T1000 (cell line): ENCODE measurements at places on chromosomes 11 and 22.
A peak's percentile ranks its signal among the peaks of the same experiment; 100 is the strongest.

- DNase-seq: no peak
Observed at GRCh38 chr22:20392983-20393704, 807 bp upstream of the ZNF74 start.

DNA sequence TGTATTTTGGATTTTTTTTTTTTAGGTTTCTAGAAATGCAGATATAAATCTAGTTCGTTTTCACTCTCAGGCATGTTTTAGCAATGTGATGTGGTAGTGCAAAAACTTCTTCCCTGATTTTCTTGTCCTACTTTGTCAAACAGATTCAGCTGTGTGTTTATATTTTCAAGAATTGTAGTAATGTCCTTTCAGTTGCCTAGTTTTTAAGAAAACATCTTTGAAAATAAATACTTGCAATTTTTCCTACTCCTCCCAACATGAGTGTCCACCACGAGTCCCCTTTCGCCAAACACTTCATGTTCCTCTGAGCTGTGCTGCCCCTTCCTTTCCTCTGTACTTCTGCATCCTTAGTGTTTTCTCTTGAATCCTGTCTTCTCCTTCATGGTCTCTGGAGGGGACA, 686.9 kb downstream of the NTM start:
- no peak for DNase-seq

GRCh38 chr22:29330753-29331152, 15.3 kb upstream of the RASL10A start:
- no peak for DNase-seq

DNA sequence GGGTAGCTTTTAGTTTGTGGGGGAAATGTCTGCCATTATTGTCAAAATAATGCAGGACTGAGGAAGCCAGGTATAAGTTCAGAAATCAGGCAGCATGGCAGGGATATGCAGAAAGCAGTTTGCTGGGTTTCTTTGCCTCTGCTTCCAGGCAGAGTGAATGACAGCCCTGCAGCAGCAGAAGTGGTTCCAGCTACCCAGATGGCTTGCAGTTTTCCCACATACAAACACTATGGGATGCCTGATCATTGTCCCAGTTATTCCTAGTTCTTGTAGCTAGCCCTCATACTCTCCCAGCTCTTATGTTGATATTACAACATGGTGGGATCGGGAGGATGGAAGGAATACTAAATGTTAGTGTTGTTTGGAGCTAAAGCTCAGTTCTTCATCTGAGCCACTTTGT, 2.8 kb upstream of the DIXDC1 start:
- DNase-seq: no peak

DNA sequence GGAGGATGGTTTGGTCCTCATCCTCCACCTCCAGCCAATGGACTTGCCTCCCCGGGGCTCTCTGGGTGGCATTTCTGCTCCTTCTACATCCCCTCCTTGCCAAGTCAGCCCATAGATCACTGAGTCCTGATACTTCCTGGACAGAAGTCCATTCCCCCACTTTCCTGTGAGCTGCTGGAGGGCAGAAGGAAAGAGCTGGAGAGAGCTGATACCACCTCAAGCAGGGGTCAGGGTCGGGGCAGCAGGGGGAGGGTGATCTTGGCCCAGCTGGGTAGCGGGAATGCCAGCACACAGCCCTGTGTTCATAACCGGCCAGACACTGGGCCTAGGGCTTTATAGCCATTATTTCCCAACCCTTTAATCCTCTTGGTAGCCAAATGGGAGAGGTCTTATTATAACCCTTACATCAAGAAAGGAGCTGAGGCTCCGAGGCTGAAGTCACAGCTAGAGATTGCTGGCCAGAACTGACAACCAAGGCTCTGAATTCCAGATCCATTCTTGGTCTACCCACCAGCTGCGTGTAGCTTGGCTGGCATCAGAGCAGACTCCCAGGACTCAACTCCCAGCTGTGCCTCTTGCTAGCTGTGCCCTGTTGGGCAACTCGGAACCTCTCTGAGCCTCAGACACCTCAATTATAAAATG, 39.9 kb downstream of the CD6 start:
- no peak for DNase-seq

DNA sequence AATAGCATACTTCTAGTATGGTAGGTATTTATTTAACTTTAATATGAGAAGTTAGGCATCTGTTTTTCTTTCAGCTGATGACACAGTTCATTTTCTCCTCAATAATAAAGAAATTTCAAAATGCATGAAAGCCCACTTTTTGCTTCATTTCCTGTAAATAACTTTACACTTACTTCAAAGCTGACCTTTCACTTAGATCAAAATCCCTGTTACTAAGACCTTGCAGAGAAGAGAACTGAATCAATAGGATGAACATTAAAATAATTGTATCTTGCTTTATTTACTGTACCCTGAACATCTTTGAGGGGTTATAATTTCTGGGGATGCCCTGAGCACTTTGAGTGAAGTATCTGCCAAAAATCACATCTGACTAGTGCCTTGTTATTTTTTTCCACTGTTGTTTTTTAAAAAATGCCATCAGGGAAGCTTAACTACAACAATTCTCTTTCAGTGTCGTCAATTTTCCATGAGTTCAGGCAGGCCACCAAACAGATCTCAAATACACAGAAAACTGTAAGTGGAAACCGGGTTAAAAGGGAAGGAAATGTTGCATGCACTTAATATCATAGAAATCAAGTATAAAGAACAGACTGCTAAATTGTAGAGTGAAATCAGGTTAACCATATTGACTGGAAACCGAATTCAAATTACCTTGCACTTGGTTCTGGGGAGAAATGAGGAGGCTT, 206.2 kb downstream of the MAML2 start:
- no peak for DNase-seq

DNA sequence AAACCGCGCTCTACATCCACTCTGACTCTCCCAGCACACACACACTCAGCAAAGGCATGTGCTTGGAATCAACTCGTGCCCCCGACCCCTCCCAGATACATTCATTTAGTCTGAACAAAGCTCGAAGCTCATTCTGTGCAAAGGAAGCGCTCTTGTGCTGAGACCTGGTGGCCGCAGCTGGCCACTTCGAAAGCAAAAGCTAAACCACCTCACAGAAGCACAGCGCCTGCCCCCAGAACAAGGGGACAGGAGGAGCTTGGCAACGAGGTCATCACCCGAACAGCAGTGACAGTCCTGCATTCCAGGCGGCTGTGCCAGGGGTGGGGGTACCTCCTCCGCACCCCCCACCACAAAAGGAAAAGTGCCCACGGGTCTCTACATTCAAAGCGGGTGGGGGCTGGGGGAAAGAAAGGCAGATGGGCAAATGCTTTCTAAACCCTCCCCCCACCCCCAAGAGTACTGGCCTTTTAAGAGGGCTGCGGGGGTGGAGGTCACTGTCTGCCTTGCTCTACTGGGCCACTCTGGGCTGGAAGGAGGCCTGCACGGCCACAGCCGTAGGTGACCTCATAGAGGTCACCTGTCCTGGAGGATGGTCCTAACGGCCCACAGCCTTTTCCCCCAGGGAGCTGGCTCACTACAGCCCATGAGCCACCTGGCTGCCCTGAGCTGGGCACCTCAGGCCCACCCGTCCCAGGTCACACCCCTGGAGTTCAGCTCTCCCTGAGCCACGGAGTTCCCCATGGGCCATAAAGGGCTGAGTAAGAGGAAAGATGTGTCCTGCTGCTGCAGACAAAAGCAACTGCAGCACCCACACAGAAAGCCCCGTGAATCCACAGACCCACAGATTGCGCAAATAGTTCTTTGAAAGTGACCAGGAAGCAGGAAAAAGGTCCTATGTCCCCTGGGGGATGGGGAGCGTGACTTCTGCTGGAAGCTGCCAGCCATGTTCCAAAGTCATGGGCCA, 21.3 kb downstream of the CBX7 start:
- DNase-seq: no peak

DNA sequence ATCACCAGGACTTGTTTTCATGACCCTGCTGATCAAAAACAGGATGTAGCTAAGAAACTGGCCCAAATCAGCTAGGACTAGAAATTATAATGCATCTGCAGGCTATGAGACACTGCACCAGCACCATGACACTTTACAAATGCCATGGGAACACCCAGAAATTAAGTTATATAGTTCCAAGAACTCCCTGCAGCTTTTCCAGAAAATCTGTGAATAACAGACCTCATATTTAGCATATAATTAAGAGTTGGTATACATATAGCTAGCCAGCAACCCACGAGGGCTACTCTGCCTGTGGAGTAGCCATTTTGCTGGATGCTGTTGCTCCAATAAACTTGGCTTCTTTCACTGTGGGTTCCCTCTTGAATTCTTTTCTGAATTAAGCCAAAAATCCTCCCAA, 101.0 kb downstream of the PGR start:
- no peak for DNase-seq

DNA sequence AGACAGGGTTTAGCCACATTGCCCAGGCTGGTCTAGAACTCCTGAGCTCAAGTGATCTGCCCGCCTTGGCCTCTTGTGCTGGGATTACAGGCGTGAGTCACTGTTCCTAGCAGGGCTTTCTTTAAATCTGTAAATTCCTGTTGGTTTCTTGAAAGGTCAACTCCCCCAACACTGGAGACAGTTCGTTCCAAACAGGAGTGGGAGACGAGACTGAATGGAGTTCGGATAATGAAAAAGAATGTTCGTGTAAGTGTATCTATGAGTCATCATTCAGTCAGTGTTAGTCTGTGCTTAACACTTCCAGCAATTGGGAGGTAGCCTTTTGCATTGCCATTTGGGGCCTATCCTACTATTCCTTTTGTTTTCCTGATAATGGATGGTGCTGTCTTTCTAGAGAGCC, 10.0 kb upstream of the BACE1-AS start:
- peak; percentile 53 for DNase-seq

GRCh38 chr11:129143335-129143734, 48.8 kb downstream of the ARHGAP32 start:
- peak; percentile 71 for DNase-seq

- DNase-seq: no peak
Observed at GRCh38 chr11:102883141-102883540, 8.4 kb upstream of the MMP12 start.

DNA sequence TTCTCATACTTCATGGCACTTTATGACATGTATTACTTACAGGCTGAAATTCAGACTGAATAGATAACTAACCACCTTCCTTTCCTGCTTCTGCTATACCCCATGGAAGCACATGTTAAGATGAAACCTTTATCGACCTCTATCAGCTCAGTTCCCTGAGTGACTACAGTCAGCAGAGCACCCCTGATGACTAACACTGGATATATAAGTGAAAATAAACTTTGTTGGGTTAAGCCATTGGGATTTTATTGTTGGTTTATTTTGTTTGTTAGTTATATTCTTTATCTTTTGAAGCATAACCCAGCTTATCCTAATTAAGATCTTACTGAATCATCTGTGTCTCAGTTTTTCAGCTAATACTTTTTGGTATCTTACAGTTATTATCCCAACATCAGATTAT, 23.0 kb upstream of the MAML2 start:
- DNase-seq: no peak

GRCh38 chr22:29030618-29031226, 30.9 kb downstream of the C22orf31 start:
- DNase-seq: no peak

DNA sequence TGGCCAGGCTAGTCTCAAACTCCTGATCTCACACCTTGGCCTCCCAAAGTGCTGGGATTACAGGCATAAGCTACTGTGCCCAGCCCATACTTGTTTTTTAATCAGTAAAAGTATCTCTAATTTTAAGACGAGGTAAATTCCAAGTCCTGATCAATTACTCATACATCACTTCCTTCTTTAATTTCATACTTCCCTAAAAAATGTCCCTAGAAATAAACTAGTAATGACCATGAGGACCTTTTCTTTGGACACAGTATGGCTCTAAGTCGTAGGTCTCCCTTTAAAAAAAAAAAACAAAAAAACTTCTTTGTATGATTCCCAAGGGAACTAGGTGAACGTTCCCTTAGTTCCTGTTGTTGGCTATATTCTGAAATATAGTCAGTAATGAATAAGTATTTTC, 29.8 kb downstream of the NUP98 start:
- DNase-seq: no peak

- DNase-seq: no peak
Observed at GRCh38 chr11:36388071-36388470, 92.0 kb downstream of the PRR5L start.

DNA sequence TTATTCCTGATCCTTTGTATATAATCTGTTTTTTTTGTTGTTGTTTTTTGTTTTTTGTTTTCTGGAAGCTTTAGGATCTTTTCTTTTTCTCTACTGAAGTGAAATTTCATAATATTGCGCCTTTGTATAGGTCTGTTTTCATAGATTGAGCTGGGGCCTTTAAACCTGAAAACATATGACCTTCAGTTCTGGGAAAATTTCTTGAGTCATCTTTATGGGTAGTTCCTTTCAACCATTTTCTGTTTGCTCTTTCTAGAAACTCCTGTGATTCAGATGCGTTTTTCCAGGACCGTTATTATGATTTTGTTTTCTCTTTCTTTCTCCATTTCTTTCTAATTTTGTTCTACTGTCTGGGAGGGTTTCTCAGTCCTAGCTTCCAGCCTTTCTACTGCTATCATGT, 43.7 kb downstream of the BSX start:
- DNase-seq: no peak

GRCh38 chr11:128904656-128905344, 13.6 kb downstream of the KCNJ5 start:
- no peak for DNase-seq

DNA sequence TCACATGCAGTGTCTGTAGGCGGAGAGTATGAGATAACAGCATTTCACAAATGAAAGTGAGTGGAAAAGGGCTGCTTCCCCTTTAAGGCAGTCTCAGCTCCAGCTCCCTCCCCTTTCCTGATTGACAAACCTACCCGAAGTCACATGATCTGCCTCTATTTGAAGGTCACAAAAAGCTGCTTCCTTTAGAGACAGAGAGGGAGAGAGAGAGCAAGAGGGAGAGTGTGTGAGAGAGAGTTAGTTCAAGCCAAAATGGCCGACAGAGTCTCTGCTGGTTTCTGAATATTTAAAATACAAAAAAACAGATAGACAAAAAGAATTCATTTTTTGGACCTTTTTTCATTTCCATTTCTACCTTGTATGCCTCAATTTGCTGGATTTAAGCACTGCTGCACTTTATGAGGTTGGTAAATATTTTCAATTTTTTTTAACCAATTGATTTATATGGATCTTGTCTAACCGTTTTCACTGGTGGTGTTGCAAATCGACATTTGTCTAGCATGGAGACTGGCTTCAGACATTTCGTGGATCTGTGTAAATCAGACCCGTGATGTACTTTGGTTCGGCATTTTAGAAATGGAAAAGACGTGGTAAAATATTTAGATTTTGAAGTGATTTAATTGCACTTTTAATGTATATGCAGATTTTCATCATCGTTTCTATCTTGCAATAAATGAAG, at the start of gene TNRC6B:
TSS of gene TNRC6B (plus strand) at position 188 of the 679 bp plus-strand sequence. CDS start at position 399, 211 bp downstream.
- DNase-seq: peak; percentile 53

GRCh38 chr11:116217006-116217405, 555.8 kb downstream of the BUD13 start:
- no peak for DNase-seq

GRCh38 chr11:96357794-96358193, 14.8 kb upstream of the MAML2 start:
- no peak for DNase-seq

- peak; percentile 2 for DNase-seq
Observed at GRCh38 chr11:84384731-84385130, 1098.6 kb upstream of the CCDC90B start.

- DNase-seq: no peak
Observed at GRCh38 chr22:49800408-49801238, 27.1 kb downstream of the BRD1 start.
